Activated naive CD4-positive, alpha-beta T cell treated with Interleukin-2 at 50 U/mL for 16 hours (primary cell): ENCODE measurements at places on chromosomes 12 and 14.
A peak's percentile ranks its signal among the peaks of the same experiment; 100 is the strongest.

DNA sequence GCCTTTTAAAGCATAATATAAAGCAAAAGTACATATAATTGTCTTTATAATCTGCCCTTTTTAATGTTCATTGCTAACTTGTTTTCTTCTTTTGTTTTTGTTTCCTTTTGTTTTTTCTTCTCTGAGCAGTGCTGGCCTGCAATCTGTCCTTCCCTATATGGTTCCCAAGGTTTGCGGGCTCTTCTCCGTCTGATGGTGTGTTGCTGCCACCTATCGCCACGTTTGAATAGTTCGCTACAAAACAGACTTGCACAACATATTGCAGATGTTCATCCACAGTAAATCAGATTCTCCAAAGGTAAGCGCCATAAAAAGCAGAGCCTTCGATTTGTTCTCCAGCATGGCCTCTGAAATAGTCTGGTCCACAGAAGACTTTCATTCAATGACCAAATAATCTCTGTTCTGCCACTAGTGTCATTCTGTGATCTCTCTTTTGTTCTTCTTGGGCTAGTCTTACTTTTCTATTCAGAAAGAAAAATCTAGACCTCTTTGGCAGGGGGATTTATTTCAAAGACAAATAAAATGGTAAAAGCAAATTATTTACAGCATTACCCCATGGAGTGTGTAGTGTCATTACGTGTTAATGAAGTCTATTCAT is 33.5 kb downstream of the C12orf50 start:
- peak; percentile 34 for DNase-seq

DNA sequence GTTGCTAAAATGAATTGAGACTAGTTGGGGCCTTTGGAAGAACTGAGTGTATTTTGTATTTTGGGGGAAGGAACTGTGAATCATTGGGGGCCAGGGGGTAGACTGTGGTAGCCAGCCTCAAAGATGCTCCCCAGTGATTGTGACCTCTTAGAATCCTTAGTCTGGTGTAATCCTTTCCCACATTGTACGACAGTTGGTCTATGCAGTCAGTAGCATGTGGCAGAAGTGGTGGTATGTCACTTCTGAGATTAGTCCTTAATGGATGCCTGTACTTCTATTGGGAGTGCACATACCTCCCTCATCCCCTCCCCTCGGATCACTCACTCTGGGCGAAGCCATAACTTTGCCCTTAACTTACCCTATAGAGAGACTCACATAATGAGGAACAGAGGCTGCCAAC is 48.0 kb downstream of the USP15 start:
- DNase-seq, result no peak

- no peak for DNase-seq
Observed at GRCh38 chr12:28088566-28089272, 101.5 kb upstream of the CCDC91 start.

DNA sequence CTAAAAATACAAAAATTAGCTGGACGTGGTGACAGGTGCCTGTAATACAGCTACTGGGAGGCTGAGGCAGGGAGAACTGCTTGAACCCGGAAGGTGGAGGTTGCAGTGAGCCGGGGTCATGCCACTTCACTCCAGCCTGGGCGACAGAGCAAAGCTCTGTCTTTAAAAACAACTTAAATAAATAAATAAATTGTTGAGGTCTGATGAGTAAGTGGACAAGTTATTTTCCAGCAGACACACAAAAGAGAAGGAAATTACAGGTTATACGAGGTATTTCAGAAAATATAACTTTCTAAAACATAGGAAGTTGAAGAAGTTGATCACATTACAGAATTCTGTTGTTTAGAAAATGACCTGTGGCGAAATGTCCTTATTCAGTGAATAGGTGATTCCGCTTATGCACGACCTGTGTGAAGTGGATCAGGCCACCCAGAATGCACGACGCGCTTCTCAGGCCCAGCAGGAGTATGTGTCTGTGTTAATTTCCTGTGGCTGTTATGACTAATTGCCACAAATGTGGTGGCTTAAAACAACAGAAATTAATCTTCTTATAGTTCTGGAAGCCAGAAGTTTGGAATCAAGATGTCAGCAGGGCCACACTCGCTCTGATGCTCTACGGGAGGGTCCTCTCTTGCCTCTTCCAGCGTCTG is 38.1 kb downstream of the P2RX7 start:
- no peak for DNase-seq

GRCh38 chr12:115953450-115953849 is 324.0 kb downstream of the MED13L start:
- DNase-seq, result no peak
